ENCODE measurements at places on chromosomes 7 and 10.

GRCh38 chr7:146126767-146127509 lies 10.3 kb downstream of the CNTNAP2 start:
- no peak for DNase-seq

GRCh38 chr10:69087590-69088470 lies at the start of gene SRGN:
Gene SRGN (plus strand): TSS chr10:69088103. CDS start chr10:69088158, 55 bp downstream.
- DNase-seq: peak; percentile 88

DNA sequence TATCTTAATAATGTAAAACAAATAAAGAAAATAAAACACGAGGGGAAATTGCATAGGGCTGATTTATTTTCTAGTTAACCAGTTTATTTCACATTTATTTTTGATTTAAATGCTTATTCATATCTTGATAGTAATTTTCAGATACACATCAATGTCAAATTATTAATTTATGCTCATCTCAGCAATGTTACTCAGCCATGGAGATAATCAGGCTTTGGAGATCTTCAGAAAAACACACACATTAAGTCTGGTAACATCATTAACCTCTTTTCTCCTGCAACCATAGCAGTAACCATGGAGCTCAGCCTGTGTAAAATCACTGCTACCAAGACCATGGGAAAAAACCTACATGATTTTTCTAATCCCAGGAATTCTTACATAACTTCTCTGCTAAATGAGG lies 31.9 kb upstream of the TBX20 start:
- DNase-seq: no peak

DNA sequence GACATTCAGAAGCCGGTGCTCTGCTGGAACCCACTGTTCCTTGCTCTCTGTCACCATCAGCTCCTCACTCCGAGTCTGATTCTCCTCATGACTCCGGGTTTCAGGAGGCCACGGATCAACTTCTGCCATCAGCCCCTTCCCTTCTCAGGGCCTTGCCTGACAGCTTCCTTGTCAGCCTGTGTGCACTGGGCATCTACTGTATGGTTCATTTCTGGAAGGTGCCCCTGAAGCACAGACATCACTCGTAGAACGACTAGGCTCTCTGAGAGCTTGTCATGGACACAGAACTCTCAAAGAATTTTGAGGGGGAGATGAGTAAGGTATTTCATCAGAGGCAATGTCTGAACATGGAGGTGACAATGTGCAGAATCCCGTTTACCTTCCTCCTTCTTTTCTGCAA lies 396.1 kb downstream of the TNS3 start:
- no peak for DNase-seq
